ENCODE measurements at places on chromosomes 6 and 20. TPM values are rescaled to one million over a fixed set of nuclear protein-coding genes. Genes with fewer than 3 reads are reported as not detected.

Gene PREX1
- total RNA-seq, result 3.3 TPM

Gene VIP
- total RNA-seq, result not detected

Gene PHACTR3
- 0.50 TPM for total RNA-seq

Gene OR2H2
- total RNA-seq, result not detected

Gene APOM
- total RNA-seq, result 2.9 TPM

Gene MYCT1
- not detected for total RNA-seq

Gene RAET1L
- total RNA-seq, result 2.8 TPM

GRCh38 chr6:157272372-157272771, 50.9 kb downstream of the TMEM242 start:
- no peak for DNase-seq

DNA sequence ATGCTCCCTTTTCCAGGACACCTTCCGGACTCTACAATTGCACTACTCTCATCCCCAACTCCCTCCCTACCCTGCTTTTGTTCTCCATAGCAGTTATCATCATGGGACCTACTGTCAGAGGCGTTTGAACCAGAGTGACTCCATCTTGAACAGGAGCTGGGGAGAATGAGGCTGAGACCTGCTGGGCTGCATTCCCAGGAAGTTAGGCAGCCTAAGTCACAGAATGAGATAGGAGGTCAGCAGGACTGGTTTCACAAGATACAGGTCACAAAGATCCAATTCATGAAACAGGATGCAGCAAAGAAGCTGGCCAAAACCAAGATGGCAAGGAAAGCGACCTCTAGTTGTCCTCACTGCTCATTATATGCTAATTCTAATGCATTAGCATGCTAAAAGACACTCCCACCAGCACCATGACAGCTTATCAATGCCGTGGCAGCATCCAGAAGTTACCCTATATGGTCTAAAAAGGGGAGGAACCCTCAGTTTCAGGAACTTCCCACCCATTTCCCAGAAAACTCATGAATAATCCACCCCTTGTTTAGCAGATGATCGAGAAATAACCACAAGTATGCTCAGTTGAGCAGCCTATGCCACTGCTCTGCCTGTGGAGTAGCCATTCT, 15.6 kb downstream of the SLC13A3 start:
- DNase-seq, result peak; percentile 80

DNA sequence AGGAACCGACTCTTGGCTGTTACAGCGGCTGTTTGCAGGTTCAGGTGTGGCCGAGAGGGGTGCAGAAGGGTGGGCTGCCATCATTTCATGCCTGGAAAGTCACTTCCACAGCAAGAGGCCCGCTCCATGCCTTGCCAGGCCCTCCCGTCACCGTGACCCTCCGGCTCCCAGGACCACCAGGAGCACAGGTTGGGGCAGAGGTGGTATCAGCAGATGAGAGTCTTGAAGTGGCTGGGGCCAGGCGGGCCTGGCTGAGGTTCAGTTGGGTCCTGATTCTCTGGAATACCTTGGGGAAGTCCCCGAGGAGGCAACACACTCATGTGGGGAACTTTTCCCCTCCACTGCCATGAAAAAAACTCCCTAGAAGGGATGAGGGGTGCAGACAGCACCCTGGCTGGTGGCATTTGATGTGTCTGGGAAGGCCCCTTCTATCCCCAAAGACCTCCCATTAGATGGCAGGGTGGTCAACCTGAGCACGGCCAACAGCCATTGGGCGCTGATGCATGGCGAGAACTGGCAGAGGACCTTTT, 34.2 kb upstream of the IRF4 start:
- DNase-seq, result no peak

DNA sequence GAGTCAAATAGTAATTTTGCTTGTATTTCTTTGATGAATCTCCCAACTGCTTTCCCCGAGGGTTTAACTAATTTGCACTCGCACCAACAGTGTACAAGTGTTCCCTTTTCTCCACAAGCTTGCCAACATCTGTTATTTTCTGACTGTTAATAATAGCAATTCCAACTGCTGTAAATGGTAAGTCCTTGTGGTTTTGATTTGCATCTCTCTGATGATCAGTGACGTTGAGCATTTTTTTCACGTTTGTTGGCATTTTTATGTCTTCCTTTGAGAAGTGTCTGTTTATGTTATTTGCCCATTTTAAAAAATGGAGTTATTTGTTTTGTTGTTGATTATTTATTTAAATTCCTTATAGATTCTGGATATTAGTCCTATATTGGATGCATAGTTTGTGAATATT, 399.8 kb upstream of the MAN1A1 start:
- DNase-seq, result no peak

DNA sequence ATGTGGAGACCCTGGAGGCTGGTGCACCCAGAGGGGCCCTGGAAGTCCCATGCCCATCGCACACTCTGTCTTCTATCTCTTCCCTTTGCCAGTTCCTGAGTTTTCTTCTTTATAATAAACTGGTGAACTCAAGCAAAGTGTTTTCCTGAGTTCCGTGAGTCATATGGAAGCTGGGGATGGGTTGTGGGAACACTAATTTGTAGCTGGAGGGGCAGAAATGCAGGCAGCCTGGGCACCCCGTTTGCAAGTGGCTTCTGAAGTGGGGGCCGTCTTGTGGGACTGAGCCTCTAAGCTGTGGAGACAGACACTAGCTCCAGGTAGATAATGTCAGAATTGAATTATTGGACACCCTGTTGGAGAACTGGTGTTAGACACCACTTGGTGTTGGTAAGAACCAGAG, 3.2 kb upstream of the PPP1R3G start:
- no peak for DNase-seq

GRCh38 chr6:136212608-136213007, 37.5 kb downstream of the MTFR2 start:
- DNase-seq, result no peak

- DNase-seq, result peak; percentile 71
Measured at GRCh38 chr20:5528719-5529256, 212.0 kb upstream of the PROKR2 start.

- DNase-seq, result no peak
Measured at GRCh38 chr6:161195386-161195785, 78.5 kb downstream of the AGPAT4 start.

- no peak for DNase-seq
Measured at GRCh38 chr20:23371496-23371895, 9.5 kb downstream of the GZF1 start.

DNA sequence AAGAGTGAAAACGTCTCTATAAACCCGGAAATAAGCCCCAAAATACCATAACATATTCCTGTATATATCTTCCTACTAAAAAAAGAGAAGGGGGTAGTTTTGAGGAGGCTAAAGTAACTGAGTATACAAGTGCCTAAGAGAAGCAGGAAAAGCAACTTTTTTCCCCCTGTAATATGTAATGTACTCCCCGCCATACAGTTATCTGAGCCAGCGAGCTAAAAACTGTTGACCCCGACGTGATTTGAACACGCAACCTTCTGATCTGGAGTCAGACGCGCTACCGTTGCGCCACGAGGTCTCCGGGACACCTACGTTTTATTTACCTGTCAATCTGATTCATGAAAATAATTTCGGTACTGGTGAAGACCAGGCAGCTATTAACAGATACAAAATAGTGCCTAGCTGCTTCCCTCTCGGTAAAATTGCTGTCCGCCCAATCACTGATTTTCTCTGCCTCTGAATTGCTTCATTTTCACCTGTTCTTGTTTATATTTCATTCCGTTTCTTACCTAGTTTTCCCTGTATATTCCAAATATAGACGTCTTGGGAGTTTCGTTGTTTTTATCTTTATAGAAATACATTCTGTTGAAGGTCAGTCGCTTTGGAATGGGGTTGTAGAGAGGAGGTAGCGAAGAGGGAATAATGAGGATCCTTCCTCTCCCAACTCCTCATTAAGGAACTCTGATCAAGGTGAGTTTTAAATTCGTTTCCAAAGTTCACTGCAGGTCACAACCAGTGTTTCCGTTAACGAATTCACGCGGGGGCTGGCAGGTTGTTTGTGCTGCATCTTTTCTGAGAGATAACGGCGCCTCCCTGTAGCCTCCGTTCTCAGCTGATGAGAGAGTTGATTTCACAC, 33.6 kb upstream of the BTN3A2 start:
- DNase-seq, result peak; percentile 62

DNA sequence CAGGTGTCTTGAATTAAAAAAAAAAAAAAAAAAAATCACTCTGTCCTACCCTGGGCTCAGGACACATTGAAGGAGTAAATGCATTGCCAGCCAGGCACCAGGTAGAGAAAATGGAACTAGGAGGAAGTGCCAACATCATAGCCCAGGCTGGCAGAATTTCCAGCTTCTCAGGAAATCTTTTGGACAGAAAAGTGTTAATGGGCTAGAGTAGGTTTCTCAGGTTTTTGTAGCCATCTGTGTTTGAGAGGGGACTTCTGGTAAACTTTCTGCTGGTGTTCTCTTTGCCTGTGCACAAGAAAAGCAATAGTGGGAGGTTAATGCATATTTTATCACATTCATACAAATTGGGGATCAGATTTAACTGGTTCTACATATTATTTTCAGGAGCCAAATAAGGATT, 678.3 kb upstream of the NRSN1 start:
- no peak for DNase-seq

- no peak for DNase-seq
Measured at GRCh38 chr20:16352751-16353416, 220.4 kb downstream of the KIF16B start.

GRCh38 chr6:137958811-137959565, 91.9 kb downstream of the TNFAIP3 start:
- no peak for DNase-seq

GRCh38 chr20:63057171-63058117, 50.7 kb upstream of the BHLHE23 start:
- no peak for DNase-seq

DNA sequence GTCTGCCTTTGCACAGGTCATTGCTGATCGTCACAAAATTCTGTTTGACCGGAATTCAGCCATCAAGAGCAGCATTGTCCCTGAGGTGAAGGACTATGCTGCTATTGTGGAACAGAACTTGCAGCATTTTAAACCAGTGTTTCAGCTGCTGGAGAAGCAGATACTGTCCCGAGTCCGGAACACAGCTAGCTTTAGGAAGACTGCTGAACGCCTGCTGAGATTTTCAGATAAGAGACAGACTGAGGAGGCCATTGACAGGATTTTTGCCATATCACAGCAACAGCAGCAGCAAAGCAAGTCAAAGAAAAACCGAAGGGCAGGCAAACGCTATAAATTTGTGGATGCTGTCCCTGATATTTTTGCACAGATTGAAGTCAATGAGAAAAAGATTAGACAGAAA, 24.6 kb upstream of the CALHM6 start:
- no peak for DNase-seq

DNA sequence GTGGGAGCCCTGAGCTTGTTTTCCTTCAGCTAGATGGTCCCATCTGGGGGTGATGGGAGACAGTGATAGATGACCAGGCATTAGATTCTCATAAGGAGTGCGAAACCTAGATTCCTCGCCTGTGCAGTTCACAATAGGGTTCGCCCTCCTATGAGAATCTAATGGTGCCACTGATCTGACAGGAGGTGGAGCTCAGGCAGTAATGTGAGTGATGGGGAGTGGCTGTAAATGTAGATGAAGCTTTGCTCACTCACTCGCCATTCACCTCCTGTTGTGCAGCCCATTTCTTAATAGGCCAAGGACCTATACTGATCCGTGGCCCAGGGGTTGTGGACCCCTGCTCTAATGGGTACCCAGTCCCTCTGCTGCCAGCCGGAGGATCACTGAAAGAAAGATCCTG, 20.7 kb upstream of the KCNB1 start:
- DNase-seq, result no peak

Data from PC-9 (cell line).